ENCODE measurements at places on chromosomes 7 and 10. TPM values are rescaled to one million over a fixed set of nuclear protein-coding genes. Genes with fewer than 3 reads are reported as not detected.

ATOH7 gene
- not detected for total RNA-seq

NXPH1 gene
- not detected for total RNA-seq

SLC26A3 gene
- not detected for total RNA-seq

NUTM2E gene
- not detected for total RNA-seq

AKR1D1 gene
- not detected for total RNA-seq

POM121 gene
- total RNA-seq, result 13.1 TPM

SPDYE2 gene
- not detected for total RNA-seq

CARD11 gene
- not detected for total RNA-seq
